ENCODE measurements at places on chromosomes 7 and 10.

GRCh38 chr7:92608380-92609322 lies 18.5 kb upstream of the FAM133B start:
- DNase-seq: no peak

- DNase-seq: no peak
Observed at GRCh38 chr7:67344481-67345193, 348.0 kb downstream of the TYW1 start.

- DNase-seq: no peak
Observed at GRCh38 chr7:1232103-1232466, 587 bp upstream of the UNCX start.

- DNase-seq: no peak
Observed at GRCh38 chr10:25895856-25896255, 38.2 kb upstream of the MYO3A start.

GRCh38 chr10:5105626-5106025 lies 11.4 kb downstream of the AKR1C3 start:
- no peak for DNase-seq

GRCh38 chr10:75654171-75654771 lies 222.8 kb downstream of the LRMDA start:
- DNase-seq: no peak

- DNase-seq: no peak
Observed at GRCh38 chr7:114832906-114833595, 88.8 kb upstream of the MDFIC start.

- no peak for DNase-seq
Observed at GRCh38 chr7:79876848-79877252, 257.8 kb upstream of the GNAI1 start.

GRCh38 chr7:44318332-44318731 lies 7.1 kb downstream of the CAMK2B start:
- DNase-seq: no peak

- no peak for DNase-seq
Observed at GRCh38 chr7:79770063-79770462, 316.6 kb upstream of the MAGI2 start.

DNA sequence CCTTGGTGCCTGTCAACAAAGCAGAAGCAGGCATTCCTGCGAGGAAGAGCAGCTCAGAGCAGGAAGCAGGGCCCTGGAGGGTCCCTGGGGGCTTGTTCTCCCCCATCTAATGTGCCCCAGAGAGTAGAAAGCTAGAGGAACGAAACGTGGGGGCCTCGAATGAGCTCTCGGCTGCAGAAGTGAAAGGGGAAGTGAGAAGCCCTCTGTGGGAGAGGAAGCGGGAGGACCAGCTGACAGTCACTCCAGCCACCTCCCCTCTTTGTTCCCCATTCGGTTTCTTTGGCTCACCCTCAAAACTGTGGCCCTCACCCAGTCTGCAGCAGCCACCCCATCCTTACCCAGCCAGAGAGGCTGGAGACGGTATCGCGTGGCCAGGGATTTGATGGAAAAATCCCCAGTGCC lies 25.0 kb downstream of the C10orf105 start:
- no peak for DNase-seq

DNA sequence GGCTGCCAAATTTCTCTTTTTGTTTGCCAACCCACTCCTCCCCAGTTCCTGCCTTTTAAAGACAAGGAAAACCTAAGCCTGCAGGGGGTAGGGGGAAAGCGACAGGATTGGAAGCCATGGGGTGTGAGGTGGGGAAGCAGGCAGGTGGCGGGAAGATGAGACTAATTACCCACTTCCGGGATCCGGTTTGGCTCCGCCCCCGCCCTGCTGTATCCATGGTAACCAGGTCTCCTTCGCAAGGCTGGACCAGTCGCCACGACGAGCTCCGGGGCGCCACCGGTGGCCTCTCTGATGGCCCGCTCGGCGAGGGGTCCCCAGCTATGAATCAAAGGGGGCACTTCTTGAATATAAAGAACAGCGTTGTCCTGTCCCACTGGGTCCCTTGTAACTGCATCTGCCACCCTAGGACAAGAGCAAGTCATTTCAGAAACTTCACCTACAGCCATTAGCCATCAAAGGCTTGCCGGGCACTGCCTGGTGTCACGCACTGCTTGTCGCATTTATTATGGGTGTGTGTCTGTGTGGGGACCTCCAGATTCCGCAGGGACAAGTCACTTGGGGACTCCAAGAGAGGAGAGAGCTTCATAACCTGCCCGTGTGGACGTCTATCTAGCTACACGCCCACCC lies 55.4 kb upstream of the LMTK2 start:
- DNase-seq: peak; percentile 86

DNA sequence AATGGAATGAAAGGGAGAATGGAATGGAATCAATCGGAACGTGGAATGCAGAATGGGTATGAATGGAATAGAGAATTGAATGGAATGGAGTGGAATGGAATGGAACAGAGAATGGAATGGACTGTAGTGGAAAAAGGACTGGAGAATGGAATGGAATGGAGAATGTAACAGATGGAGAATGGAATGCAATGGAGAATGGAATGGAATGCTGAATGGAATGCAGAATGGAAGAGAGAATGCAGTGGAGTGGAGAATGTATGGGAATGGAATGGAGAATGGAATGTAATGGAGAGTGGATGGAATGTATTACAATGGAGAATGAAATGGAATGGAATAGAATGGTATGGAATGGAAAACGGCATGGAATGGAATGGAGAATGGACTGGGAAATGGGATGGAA lies 96.9 kb downstream of the NSUN6 start:
- DNase-seq: no peak

- DNase-seq: no peak
Observed at GRCh38 chr7:30084212-30084611, 50.6 kb upstream of the MTURN start.

DNA sequence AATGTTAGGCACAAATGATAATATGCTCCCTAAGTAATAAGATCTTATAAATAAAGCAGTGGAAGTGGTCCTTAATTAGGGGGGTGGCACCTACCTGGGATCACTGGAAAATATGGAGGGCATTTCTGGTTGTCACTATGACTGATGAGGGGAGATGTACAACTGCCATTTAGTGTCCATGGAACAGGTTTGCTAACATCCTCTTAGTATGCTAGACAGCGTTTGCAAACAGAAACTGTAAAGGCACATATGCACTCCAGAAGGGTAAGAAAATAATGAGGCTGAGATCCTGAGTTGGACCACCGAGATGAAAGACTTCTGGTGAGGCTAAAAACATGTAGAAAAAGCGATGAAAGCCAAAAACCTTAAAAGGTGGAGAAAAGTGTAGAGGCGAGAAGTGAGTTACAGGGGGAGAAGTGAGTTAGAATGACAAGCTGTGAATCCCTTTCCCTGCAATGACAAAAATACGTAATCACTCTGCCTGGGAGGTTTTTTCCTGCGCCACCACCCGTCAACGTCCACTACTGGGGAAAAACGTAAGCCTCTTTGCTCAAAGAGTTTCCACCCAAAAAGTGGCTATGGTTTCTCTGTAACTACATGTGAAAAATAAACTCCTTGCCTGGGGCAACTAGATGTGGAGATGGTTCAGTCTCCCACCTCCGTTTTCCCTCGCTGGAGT lies 767 bp downstream of the KRIT1 start:
- DNase-seq: no peak

DNA sequence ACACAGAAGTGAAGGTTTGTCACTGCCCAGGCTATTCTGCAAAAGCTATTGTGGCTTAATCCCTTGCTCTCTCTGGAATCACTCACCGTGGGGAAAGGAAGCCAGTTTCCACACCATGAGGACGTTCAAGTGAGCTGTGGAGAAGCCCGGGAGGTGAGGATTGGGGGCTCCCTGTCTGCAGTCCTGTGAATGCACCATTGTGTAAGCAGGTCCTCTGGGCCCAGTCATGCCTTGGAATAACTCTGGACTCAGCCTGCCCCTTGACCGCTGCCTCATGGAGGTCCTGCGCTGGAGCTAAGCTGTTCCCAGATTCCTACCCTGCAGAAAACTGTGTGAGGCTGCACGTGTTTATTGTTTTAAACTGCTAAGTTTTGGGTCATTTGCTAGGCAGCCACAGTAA lies 33.5 kb downstream of the LYZL2 start:
- DNase-seq: no peak

Data from iPS DF 19.7 (cell line).